Activated T-helper 1 cell treated with anti-CD3 and anti-CD28 coated beads, Interleukin-12 subunit alpha, Interleukin-12 subunit beta, Interleukin-2, Interleukin-4 antibody, amounts not matched to agents 30 ng/mL and 10 ng/mL and 1 ng/mL, durations not matched to agents 14 hours and 24 hours and 36 hours (primary cell): ENCODE measurements at places on chromosomes 6 and 20. TPM values are rescaled to one million over a fixed set of nuclear protein-coding genes. Genes with fewer than 3 reads are reported as not detected.

Gene GJA10
- not detected in 2 replicates for total RNA-seq

Gene HLA-DPA1
- total RNA-seq = 61.0 and 66.7 TPM in 2 replicates

Gene LY6G5B
- total RNA-seq = 29.5 and 35.1 TPM in 2 replicates

Gene FKBP1C
- total RNA-seq = 2.3 and 2.7 TPM in 2 replicates

Gene POLR1C
- total RNA-seq = 85.8 and 98.0 TPM in 2 replicates

Gene ZFAND3
- total RNA-seq = 36.9 and 44.1 TPM in 2 replicates

Gene SLA2
- total RNA-seq = 62.0 and 64.0 TPM in 2 replicates

Gene CRYBG1
- 10.2 and 11.4 TPM in 2 replicates for total RNA-seq
